ENCODE measurements at places on chromosomes 3 and 15.

- DNase-seq: no peak
Observed at GRCh38 chr3:13706451-13706850, 157.5 kb downstream of the FBLN2 start.

GRCh38 chr3:174620138-174620537 is 239.0 kb upstream of the NAALADL2 start:
- no peak for DNase-seq

DNA sequence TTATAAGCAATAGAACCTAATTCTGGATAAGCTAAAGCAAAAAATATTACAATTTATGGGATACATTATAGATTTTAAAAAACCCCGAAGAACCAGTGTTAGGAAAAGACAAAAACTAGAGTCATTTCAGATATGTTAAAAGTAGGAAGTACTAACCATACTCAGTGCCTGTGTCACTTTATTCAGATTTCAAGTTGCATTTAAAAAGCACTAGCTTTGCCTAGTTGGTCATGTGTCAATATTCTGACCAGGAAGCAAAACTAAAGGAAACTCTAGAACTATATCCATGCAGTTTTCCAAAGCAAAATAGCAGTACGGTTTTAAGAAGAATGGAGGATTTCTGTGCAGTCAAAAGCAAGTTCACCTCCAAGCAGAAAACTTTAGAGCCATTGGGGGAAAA is 88.4 kb downstream of the RAP2B start:
- DNase-seq: no peak

GRCh38 chr3:14506626-14507304 is 33.4 kb downstream of the GRIP2 start:
- no peak for DNase-seq

GRCh38 chr15:68700455-68701123 is 120.1 kb downstream of the ANP32A start:
- DNase-seq: peak; percentile 46

GRCh38 chr3:187968883-187969580 is 184.9 kb upstream of the LPP start:
- DNase-seq: no peak

DNA sequence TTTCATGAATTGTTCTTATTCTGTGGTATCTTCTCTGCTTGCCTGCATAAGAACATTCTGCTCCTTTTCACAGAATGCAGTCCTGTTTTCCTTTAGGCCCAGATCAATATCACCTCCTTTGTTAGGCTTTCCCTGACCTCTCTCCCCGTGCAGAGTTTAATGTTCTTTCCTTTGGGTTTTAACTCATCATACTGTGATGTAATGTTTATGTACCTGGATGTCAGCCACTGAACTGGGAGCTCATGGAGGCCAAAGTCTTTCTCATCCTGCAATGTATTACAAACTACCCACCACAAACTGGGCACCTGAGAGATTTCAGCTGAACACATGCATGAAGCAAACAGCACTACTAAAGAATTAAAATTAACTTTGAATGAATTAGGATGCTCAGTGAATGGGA is 192.8 kb upstream of the RORA start:
- no peak for DNase-seq

GRCh38 chr3:86960550-86960949 is 30.4 kb downstream of the VGLL3 start:
- no peak for DNase-seq

GRCh38 chr3:197520311-197521276 is 35.2 kb downstream of the BDH1 start:
- DNase-seq: no peak

GRCh38 chr3:63624941-63625560 is 27.4 kb upstream of the SNTN start:
- no peak for DNase-seq

DNA sequence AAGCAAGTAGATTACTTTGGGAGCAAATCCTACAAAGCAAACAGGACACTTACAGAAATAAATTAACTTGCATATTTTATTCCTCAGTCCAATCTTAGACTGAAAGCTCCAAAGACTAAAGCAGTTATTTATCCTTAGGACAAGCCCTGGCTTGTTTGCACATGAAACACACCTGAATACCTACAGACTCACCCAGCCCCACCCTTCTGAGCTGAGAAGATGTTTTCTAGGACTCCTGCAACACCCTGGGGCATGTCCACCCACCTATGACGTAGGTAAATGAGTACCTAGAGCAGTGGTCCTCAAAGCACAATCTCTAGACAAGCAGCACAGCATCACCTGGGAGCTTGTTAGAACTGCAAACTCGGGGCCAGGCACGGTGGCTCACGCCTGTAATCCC is 80.8 kb downstream of the ANXA2 start:
- no peak for DNase-seq

DNA sequence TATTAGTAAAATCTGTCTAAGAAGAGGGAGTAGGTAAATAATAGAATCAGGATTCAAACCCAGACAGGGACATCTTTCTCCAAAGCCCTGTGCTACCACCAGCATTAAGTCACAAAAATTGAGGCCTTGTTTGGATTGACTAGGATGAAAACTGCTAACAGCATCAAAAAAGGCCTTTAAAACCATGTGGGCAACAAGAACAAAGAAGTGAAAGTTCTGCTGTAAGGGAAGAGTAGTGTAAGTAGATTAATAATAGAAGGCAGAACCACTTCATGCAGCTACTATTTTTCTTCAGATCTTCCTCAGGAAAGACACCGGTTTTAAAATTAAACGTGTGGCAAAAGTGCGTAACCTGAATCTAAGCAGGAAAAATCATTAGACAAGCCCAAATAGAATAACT is 15.3 kb upstream of the KBTBD12 start:
- no peak for DNase-seq

GRCh38 chr3:133574260-133574881 is 885 bp downstream of the CDV3 start:
- DNase-seq: no peak

- DNase-seq: no peak
Observed at GRCh38 chr3:105417525-105418289, 51.0 kb downstream of the ALCAM start.

DNA sequence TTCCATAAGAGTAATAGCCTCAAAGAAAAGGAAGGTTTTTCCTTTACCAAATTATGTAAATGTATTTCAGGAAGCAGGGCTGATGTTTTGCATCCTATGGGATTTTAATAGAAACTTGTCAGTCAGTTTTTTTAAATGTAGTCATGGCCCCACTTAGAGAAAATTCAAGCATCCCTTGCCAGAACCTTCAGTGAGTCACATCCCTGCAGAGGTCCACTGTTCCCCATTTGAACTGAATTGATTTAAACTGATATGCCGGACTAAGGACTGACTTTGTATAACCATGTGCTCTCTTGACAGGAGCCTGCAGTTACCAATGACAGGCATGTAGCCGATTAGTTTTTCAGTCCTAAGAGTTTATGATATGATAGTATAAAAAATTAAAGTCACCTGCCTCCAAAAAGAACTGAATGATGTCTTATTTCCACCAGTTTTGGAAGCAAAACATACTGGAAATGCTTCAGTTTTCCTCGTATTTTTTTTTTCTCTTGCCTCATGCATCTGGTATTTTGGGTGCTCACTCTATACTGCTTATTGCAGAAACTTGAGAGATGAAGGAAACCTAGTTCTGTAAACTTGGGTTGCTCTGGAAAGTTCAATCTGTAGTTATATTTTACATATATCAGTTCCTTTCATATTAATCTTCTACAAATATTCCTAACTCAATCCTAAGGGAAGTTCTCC is 30.7 kb downstream of the LRTM1 start:
- DNase-seq: no peak

DNA sequence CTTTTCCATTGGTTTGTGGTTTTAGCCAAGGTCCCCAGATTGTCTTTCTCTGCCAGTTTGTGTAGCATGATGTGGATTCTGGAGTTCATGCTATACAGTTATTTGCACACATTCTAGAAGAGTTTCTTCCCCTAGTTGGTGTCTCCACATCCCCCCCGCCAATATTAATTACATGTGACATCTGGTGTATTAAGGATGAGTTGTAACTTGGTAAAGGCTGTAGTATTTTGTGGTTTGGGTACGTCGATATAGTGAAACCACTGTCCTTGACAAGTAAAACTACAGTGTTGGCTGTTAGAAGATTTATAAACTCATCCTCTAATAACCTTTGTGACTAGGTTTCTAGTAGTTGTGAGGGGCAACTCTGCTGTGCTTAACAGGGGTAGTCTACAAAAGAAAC is 23.7 kb upstream of the P4HTM start:
- no peak for DNase-seq

GRCh38 chr3:147398813-147399534 is 7.4 kb downstream of the ZIC4 start:
- no peak for DNase-seq

- no peak for DNase-seq
Observed at GRCh38 chr3:98726084-98726483, 37.1 kb upstream of the ST3GAL6 start.

DNA sequence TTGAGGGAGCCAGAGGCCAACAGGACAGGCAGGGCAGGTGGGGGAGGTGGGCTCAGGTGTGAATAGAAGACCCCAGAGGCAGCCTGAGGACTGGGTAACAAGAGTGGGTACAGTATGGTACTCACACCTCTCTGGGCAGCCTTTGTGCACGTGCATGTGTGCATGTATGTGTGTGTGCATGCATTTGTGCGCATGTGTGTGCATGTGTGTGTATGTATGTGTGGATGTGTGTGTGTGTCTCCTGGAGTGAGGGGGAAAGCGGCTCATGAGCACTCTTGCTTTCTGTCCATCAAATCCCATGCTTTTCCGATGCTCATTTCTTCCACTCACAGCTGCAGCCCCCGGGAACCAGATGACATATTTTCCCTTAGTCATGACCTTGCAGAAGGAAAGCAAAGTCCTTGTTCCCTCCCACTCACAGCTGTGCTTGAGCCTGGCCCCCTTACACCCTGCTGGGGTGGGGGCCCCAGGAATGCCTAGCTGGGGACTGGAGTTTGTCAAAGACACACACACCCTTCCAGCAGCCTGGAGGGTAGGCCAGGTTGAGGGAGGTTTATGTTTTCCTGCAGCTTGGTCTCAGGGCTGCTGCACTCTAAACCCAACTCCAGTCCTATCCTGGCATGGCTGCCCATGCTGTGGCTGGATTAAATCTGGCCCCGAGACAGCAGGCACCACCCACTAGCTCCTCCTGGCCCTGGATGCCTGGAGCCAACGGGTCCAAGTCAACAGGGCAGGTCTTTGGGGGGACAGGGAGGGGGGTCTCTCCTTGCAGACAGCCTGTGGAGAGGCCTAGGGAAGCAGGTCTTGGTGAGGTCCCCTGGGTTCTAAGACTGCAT is 22.5 kb downstream of the CCDC33 start:
- DNase-seq: no peak

DNA sequence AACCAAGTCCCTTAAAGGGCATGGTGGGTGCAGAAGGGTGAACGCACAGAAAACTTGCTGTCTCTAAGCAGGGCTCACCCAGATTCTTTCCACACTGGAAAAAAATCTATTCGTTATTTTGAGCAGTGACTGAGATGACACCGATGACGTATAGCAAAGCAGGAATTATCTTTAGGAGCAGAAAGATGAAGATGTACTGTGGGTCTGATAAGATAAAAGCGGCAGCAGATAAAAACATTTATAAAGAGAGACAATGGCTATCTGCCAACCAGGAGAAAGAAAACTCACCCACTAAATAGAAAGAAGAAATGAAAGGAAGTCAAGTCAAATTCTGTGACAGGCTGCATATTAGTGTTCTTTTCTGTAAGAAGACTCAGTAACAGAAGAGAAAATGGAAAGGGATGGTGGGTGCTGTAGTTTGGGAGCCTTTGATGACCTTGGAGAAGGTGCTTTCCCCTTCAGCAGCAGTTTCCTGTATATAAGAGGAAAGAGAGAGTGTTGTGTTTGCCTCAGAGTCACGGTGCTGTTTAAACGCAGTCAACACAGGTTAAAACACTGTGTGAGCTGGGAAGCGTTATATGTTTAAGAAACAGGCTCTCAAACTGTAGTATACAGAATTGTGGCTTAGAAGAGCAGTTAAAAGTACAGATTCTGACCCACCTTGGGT is 111.6 kb downstream of the AQP9 start:
- no peak for DNase-seq

GRCh38 chr3:185997130-185997529 is 59.3 kb upstream of the TRA2B start:
- no peak for DNase-seq

DNA sequence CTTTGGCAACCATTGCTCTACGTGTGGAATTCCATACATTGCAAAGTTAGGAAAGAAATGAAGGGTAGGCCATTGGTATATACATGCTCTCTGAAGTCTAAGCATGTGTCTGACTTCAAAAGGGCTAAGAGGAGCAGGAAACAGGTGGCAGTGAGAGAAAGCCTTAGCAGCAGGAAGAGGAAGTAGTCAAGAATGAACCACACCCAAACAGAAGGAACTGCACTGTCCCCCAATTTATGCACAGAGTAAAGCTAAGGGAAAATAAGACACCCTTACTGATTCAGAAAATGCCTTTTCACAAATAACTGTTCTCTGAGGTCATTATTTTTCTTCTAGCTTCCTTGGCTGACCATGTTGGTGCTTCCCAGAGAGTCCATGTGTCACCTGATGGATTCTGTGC is 575.4 kb downstream of the NTRK3 start:
- DNase-seq: no peak

- no peak for DNase-seq
Observed at GRCh38 chr15:75732809-75733451, 20.3 kb upstream of the CSPG4 start.

DNA sequence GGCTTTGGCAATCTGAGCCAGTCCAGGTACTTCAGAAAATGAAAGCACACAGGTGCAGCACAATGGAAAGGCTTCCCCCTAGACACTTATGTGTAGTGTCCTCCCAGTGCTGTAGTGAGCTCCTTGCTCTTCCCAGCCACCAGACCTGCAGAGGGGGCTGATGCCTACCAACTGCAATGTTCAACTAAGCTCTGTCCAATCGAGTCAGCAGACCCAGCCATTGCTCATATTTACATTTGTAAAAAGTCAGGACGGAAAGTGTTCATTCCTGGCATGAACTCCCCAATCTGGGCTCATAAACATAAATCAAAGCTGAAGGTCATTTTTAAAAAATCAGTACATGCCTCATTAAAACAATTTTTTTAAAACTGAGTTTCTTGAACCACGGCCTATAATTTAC is 73.0 kb downstream of the FOXP1 start:
- DNase-seq: no peak

DNA sequence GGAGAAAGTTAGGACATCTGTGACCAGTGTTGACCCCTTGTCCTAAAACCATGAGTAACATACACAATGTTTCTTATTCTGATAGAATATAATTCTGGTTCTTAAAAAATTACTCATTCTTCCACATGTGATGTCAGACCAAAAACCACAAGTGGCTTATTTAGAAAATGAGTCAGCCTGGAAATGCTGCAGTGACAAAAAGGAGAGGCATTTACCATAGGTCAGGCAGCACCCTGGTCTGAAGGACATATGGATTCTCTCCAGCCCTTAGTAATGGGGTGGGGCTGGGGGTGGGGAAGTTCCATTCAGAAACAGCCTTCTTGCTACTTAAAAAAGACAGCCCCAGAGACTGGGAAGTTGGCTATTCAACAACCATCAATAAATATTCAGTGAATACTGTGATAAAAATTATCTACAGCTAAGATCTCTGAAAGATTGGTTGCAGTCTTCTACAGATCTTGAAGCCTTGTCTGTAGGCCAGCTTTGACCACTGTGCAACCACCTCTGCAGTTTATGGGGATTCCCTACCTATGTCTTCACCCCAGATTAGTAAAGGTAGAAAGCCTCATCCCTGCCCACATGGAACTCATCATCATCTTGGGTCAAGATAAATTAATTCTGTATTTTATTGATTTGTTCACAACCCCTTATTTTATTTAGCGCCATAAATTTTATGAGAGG is 34.9 kb upstream of the TIMP4 start:
- DNase-seq: no peak

- DNase-seq: no peak
Observed at GRCh38 chr3:194069421-194070219, 66.3 kb upstream of the HES1 start.

GRCh38 chr3:38142959-38143358 is 4.5 kb downstream of the MYD88 start:
- DNase-seq: no peak
